ENCODE measurements at places on chromosomes 3 and 15.

GRCh38 chr15:65183865-65184159 is 1.3 kb downstream of the CLPX start:
- DNase-seq = no peak

DNA sequence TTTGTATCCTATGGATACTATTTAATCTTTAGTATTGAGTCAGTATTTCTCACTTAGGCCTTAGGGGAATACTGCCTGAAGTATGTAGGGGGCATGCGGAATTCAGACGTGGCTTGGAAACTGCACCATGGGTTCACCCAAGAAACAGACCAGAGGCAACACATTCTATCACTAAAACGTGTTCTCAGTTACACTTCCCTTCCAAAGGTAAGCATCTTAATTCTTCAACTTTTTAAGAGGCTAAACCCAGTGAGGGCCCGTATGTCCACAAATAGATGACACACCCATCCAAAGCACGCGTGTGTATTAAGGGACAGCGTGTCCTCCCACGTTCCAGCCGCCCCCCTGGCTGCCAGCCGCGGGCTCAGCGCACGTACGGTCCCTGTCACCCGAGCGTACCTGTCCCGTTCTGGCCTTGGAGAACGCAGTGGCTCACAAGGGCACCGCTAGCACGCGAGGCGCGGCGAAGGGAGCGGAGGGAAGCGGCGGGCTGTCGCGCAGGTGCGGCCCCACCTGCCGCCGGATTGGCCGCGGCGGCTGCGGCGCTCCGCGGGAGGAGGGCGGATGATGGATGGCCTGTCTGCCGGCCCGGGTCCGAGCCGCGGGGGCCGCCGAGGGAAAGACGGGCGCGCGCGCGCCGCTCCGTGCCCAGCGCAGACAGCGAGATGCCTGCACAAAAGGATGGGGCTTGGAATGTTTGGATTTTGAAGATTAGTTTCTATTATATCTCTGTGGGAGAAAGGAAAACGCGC is 1003.9 kb upstream of the NR2F2 start:
- DNase-seq = no peak

DNA sequence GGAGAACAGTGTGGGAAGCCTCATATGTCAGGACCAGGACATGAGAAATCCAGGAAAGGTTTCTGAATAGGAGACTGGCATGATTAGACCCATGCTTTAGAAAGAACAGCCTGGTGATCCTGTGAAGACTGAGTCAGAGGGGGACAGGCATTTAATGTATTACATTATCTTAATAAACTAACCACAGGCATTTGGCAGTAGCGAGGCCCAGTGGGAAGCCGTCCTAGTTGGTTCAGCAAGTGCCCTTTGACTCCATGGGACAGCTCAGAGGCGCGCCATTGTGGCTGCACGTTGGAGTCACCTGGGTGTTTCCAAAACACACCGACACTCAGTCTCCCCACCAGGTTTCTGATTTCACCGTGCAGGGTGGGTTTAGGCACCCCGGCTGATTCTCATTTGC is 90.5 kb upstream of the DGKG start:
- DNase-seq = peak; percentile 62

GRCh38 chr3:185089343-185089742 is 63.5 kb downstream of the C3orf70 start:
- no peak for DNase-seq

GRCh38 chr3:188901671-188902287 is 270.0 kb upstream of the TPRG1 start:
- no peak for DNase-seq

- DNase-seq = no peak
Observed at GRCh38 chr3:170205302-170205701, 16.9 kb upstream of the PRKCI start.

DNA sequence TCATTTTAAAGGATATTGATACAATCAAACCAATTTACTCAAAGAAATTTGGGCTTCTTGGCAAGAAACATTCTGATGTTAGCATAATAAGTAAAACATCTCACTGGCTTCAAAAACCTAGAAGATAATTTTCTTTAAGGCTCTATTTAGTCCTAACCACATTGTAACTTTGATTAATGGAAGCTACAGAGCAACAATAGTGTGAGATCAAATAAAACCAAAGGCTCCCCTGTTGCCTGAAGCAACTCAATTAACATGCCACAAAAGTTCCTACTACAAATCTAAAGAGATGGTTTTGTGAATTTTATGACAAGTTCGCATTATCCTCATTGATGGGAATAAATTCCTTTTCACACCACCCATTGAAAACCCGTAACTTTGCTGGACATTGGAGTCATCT is 5.9 kb downstream of the DPH6 start:
- no peak for DNase-seq

DNA sequence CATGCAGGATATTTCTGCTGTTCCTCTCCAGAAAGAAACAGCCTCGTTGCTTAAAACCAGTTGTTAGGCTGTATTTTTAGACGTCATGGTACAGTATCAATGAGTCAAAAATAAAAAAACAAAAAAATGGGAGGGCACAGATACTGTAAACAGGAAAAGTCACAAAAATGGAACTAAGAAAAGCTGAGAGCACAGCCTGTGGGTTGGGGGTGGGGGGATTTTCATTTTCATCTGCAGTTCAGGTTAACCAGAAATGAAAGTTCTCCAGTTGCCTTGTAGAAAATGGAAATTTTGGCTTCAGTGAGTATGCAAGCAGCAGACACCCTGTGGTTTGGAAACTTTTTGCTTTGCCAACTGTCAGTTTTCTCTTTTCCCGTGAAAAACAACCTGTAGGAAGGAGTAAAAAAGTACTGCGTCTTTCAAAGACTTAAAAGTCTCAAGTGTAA is 59.0 kb downstream of the FRMD4B start:
- no peak for DNase-seq

- DNase-seq = no peak
Observed at GRCh38 chr3:49028298-49028672, 913 bp downstream of the IMPDH2 start.

- peak; percentile 75 for DNase-seq
Observed at GRCh38 chr3:22244761-22245521, 493.9 kb upstream of the ZNF385D start.

- DNase-seq = no peak
Observed at GRCh38 chr3:77179762-77180161, 139.9 kb downstream of the ROBO2 start.

DNA sequence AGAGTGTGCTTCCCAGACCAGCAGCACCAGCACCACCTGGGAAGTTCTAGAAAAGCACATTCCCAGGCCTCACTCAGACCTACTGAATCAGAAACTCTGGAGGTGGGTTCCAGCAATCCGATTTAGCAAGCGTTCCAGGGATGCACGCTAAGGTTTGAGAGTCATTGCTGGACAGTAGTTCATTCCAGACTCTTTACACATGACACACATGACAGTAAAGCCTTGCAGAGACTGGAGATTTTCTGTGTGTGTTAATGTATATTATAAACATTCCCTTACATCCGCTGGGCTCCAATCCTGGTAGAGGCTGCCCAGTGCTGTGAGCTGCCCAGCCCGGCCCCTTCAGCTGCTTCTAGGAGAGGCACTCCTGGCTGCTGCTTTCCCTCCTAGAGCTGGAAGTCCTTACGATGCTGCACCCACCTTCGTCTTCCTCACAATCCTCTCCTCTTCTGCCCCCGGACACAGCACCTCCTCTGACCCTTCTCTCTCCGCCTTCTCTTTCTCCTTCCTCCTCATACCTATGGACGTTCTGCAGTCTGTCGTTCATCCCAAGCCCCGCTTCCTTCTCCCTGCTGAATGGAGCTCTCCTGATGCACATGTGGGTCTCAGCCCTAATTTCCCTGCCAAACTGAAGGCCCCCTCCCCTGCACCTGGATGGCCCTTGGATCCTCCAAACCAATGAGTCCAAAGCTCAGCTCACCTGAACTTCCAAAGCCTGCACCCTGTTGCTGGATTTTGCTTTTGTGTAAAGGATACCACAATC is 44.4 kb downstream of the ITGA11 start:
- DNase-seq = no peak

GRCh38 chr3:174540116-174540908 is 318.8 kb upstream of the NAALADL2 start:
- no peak for DNase-seq

DNA sequence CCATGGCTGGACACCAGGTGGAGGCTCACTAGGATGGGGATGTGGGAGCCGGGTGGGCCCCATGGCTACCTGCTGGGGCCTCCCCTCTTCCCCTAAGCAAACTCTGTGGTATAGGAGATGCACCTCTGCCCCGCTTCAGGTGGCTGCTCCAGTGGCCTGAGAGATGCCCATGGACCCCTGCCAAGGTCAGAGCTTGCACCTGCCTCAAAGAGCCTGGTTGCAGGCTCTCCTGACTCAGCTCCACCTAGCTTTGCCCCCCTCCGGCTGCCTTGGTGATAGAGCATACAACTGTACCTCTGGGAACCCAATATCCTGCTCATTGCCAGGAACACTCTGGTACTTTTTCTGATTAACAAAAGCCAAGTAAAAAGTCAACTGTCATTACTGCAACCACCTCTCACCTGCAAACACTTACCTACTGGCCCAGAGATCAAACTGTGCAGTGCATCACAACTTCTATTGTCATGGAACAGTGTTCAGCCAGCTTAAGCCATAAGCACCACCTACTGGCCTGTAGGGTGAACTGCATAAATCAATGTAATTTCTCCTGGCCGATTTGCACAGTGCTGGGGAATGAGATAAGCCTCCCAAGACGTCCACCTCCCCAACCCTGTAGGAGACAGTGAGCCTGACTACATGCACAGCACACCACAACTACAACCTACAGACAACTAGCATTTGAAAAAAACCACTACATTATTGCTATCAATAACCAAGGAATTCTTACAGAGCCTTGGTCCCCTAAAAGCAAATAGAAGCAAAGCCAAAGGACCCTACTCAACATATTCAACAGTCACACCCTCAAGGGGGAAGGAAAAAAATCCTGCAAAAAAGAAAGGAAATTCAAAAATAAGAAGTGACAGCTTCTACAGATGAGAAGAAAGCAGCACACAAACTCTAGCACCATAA is 352.4 kb upstream of the ARHGEF26 start:
- DNase-seq = peak; percentile 28

- DNase-seq = no peak
Observed at GRCh38 chr3:193407112-193407511, 28.6 kb upstream of the ATP13A5 start.

GRCh38 chr3:194134757-194135515 is 1.0 kb upstream of the HES1 start:
- peak; percentile 88 for DNase-seq

DNA sequence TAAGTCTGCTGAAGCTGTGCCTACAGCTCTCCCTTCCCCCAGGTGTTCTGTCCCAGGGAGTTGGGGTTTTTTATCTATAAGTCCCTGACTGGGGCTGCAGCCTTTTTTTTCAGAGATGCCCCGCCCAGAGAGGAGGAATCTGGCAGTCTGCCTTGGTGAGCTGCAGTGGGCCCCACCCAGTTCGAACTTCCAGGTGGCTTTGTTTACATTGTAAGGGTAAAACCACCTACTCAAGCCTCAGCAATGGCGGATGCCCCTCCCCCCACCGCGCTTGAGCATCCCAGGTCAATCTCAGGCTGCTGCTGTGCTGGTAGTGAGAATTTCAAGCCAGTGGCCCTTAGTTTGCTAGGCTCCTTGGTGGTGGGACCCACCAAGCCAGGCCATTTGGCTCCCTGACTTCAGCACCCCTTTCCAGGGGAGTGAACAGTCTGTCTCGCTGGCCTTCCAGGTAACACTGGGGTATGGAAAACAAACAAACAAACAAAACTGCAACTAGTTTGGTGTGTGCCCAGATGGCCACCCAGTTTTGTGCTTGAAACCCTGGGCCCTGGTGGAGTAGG is 189.4 kb downstream of the MFSD1 start:
- DNase-seq = no peak

DNA sequence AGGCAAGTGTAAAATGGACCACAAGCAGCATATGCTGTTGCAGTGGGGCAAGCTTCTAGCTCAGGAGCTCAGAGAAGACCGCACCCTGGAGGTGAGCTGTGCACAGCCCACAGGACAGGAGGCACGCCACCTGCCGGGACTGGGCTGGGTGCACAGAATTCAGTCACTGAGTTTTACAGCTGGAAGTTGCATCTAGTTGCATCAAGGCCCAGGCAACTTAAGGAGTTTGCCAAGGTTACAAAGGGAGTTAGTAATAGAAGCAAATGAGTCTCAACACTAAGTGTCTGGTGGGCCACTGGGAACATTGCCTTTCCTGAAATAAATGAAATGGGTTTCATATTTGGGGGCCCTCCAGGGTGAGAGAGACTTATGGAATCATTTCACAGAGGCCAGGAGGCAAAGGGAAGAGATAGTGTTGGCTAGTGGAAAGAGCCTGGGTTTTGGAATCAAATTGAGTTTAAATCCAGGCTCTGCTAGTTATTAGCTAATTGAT is 36.0 kb upstream of the TIMP4 start:
- no peak for DNase-seq

GRCh38 chr3:64431526-64432091 is 206.3 kb upstream of the PRICKLE2 start:
- no peak for DNase-seq

DNA sequence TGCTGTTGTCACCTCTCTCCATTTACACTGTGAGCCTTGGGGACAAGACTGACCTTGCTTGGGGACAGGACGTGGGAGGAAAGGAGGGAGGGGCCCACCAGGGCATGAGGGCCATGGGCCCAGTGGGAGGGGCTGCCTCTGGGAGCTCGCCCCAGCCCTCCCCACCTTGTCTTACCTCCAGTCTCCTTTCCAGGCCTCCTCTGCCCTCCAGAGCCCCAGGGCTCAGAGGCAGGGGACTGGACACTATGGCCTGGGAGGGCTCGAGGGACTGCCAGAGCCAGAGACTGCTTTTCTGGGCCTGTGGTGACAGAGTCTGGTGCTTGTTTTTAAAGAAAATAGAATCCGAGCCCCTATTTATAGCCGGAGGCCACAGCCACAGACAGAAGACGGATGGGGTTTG is 10.2 kb downstream of the CSPG4 start:
- DNase-seq = no peak

GRCh38 chr3:184553385-184553784 is 8.2 kb upstream of the EPHB3 start:
- DNase-seq = no peak

GRCh38 chr15:74041311-74041756 is 41.0 kb downstream of the GOLGA6A start:
- no peak for DNase-seq

DNA sequence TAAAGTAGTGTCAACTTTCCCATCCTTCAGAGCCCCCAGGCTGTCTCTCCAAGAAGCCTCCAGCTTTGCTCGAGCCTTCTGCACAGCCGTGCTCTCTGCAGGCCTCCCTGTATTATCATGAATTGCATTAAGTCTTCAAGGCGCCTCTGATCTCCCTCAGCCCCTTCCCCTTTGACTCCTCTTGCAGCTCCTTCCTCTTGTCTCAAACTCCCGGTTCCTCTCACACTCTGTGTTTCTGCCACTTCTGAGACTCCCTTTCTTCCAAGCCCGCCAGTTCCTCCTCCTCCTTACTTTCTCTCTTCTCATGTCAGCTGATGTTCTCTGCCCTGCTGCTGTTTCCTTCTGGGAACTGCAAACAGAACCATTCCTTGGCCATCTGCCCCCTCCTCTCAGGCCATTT is 418.8 kb downstream of the EPHB1 start:
- DNase-seq = no peak

GRCh38 chr15:37516621-37517020 is 416.3 kb upstream of the MEIS2 start:
- no peak for DNase-seq

- DNase-seq = no peak
Observed at GRCh38 chr15:88656760-88657221, 18.0 kb downstream of the ISG20 start.

- no peak for DNase-seq
Observed at GRCh38 chr3:29536016-29536758, 255.3 kb downstream of the RBMS3 start.
